ENCODE measurements at places on chromosomes 7 and 10. TPM values are rescaled to one million over a fixed set of nuclear protein-coding genes. Genes with fewer than 3 reads are reported as not detected.

DNA sequence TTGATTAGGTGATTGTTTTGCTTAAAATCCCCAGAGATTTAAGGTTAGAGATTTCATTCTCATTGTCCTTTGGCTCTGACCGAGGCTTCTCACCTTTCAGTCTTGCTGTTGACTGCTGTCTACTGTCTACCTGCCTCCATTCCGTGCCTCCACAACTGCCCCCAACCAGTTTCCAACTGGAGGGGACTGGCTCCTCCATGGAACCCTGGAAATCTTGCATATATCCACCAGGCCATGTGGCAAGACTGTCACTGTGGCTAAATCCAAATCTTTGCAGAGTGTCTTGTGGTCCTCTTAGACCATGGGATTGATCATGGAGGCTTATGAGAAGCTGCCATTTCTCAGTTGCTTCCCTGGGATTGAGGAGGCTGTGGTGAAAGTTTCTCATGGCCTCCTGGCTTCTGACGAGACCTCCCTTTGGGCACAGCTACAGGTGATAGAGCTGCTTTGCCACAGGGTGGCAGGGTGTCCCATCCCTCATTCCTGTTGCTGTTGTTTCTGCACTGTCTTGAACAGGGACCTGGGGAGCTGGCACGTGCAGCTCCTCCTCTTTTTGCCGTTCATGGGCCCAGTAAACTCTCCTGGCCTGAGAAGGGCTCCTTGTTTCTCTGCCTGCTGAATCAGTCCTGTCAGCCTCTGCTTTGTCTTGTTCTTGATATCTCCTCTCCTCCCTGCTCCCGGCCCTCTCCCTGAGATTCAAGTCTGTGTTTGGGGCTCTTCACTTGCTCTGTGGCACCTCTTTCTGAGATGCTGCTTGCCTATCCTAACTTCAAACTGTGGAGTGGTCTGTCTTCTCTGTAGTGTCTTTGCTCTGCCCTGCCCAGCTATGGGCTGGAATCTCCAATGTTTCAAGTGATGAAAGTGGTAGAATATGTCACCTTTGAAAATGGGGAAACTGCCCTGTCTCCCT, 63.6 kb upstream of the IGFBP3 start:
- no peak for DNase-seq

- DNase-seq: no peak
These were observed 231.2 kb downstream of the EXOC4 start for GRCh38 chr7:133484086-133484485.

- DNase-seq: no peak
These were observed 3.8 kb upstream of the PALD1 start for GRCh38 chr10:70474780-70475179.

DNA sequence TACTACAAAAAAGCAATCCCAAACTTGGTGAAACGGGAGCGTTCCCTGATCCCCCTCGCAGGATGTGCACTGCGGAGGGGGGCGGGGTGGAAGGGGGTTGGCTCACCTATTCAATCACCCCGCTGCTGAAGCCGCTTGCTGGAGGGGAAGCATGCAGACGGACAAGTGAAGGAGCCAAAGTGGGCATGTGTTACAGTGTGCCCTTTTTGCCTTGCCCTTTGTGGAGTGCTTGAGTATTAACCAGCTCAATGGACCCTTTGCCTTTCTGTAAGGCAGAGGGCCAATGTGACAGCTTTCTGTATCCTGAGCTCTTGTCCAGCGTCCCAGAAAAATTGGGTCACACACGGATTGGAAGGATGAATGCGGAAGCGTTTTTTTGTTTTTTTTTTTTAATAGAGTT, 348.9 kb upstream of the NPSR1 start:
- no peak for DNase-seq

ADRA2A gene
- total RNA-seq: 7.7 TPM

Measured in posterior vena cava (tissue), 2 donors.